Dermis blood vessel endothelial cell (primary cell): ENCODE measurements at places on chromosomes 5 and 9.

DNA sequence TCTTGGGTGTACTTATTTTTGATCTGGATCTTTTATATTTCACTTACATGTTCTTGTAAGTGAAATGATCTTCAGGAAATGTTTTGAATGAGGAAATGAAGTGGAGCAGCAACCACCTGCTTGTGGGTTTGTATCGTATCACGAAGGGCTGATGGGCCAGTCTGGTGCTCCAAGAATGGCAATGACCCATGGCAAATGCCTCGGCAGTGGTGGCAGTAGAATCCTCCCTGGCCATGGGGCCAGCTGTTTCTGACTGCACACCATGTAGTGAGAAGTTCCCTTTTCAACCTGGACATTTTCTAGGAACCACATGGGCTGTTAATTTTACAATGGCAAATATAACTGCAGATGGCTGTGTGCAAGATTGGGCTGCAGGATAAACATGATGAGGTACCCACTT, 29.9 kb downstream of the MAT2B start:
- no peak for DNase-seq

DNA sequence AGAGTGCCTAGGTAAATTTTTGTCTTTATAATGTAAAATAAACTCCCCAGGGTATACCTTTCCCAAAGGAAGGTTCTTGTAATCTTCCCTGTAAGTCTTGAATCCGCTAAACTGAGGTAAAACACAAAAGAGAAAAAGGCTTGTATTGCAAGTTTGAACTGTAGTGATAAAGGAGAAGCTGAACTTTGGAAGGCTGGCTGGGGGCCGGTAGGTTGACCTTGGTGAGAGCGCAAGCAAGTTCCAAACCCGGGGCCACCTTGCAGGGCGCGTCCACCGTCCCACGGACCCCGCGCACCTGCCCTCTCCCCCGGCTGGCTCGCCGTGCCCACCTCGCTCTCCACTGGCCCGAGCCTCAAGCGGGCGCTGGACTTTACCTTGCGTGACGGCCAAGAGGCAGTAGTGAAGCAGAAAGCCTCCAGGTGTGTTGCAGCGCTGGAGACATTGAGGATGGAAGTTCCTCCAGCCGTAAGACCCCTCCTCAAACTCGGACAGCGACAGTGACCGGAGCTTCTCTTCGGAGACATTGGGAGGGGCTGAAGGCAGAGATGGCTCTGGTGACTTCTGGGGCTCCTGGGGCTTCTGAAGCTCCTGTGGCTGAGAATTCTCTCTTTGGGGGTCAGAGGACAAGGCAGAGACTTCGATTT, 428 bp downstream of the SLCO4C1 start:
- no peak for DNase-seq

- DNase-seq = peak; percentile 74
Measured at GRCh38 chr5:102815540-102816332, 60.6 kb downstream of the PAM start.

DNA sequence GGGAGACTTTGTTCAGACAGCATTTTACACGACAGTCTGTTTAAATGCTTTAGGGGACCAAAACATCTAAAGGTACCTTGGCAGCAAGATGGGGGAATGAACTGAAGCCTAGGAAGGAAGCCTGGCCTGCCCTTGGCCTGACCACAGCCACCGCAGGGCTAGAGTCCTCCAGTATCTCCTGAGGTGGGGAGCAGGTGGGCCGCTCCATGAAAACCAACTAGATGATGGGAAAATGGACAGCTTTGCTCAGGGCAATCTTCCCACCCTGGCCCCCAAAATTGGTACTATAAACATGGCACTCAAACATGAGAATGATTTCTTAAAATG, 153.3 kb downstream of the AUH start:
- no peak for DNase-seq

GRCh38 chr9:86352440-86353077, 1.7 kb downstream of the TUT7 start:
- peak; percentile 67 for DNase-seq

- peak; percentile 79 for DNase-seq
Measured at GRCh38 chr5:59079622-59080620, 497.0 kb downstream of the RAB3C start.

DNA sequence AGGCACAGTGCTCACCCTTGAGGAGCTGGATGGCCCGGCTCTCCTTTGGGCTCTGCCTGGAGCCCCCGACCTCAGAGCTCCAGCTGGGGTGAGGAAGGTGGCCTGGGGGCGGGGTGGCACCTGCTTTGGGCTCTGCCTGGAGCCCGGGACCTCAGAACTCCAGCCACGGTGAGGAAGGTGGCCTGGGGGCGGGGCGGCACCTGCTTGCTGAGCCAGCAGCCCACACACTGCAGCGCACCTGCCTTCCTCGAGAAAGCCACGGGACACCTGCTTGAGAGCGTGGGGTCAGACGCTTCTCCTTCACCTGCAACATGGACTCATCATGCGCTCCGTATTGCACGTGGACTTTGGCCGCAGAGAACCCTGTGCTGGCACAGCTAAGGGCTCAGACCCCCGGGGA, 51.8 kb downstream of the IRX2 start:
- no peak for DNase-seq

GRCh38 chr5:134003064-134003816, 1.5 kb downstream of the VDAC1 start:
- DNase-seq = no peak

DNA sequence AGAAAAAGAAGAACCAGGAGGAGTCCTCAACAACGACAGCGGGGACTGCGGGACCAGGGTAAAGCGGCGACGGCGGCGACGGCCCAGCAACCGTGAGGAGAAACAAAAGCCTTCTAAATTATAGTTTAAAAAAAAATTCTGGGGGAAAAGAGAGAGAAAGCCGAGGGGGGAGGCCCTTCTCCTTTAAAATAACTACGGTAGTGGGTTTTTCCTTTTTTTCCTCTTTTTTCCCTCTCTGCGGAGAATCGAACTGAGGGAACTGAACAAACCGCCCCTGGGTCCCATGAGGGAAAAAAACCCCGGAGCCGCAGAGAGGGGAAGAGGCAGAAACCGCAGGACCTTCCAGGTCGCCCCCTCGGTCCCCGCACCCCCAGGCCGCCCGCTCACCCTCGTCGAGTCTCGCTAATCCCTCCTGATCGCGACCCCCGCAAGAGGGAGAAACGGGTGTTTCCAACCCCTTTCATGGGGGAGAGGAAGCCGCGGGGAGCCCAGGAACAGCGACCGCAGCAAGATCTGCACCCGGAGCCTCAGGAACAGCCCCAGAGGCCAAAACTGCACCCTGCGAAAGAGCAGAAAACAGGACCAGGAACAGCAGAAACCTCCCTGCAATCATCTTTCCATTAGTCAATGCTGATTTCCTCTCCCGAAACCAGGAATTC, 453 bp downstream of the CPEB4 start:
- DNase-seq = peak; percentile 48

- no peak for DNase-seq
Measured at GRCh38 chr9:31702957-31703356, 681.5 kb upstream of the ACO1 start.

DNA sequence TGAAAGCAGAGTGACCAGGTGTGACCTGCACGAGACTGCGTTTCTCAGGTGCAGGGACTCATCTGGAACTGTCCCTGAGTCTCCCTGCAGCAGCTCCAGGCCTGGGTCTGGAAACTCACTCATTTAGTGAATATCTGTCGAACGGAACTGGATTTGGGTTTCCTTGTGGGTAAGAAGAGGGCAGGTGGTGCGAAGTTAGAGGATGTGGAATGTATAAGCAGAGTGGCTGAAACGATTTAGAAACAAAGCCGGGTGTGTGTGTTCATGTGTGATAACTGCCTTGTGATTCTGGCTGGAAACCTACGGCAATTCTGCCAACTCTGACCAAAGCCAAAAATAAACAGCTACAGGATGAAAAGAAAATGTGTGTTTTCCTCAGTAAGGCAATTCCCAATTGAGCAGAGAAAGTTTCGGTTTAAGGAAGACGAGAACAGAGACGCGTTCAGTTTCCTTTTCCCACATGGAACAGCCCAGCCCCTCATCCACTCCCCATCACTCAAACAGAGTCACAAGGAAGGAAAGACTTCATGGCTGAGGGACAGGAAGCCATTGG, 130.3 kb downstream of the NSG2 start:
- DNase-seq = no peak

DNA sequence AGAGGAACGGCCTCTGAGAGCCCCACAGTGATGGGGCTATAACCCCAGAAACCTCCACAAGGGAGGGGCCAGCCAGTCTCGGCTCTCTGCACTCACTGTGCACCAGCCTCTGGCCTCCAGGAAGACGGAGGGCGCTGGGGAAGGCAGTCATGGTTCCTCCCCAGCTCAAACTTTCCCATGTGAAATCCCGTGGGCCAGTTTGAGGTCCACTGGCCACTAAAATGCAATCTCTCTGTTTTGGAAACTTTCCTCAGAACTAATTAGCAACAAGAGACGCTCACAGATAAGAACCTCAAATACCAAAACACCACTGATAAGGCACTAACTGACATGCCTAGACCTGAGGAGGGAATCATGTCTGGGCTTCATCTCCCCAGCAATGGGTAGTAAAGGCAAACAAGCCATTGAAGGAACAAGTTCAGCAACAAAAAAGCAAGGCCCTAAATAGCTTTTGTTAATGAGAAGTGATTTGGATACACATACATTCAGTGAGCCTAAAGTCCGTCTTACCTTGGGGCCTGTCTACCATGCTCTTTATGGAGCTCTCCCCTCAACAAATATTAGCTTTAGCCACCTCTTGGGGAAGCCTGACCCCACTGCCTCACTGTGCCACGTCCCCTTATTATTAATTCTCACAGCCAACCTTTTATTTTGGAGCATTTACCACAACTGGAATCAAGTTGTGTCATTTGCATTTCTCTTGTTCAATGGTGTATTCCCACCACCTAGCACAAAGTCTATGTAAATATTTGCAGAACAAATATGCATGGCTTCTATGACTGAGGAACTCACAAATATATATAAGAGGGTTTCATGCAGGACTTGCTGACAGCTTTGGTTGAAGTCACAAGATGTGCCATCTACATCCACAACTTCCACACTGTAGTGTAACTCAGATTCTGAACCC, 56.1 kb upstream of the GLRX start:
- no peak for DNase-seq

GRCh38 chr5:91225848-91226686, 157.1 kb downstream of the ARRDC3 start:
- peak; percentile 45 for DNase-seq

- DNase-seq = peak; percentile 58
Measured at GRCh38 chr5:54520438-54520846, 2.9 kb downstream of the SNX18 start.

- peak; percentile 33 for DNase-seq
Measured at GRCh38 chr5:38595132-38595745, 38.8 kb upstream of the LIFR start.

DNA sequence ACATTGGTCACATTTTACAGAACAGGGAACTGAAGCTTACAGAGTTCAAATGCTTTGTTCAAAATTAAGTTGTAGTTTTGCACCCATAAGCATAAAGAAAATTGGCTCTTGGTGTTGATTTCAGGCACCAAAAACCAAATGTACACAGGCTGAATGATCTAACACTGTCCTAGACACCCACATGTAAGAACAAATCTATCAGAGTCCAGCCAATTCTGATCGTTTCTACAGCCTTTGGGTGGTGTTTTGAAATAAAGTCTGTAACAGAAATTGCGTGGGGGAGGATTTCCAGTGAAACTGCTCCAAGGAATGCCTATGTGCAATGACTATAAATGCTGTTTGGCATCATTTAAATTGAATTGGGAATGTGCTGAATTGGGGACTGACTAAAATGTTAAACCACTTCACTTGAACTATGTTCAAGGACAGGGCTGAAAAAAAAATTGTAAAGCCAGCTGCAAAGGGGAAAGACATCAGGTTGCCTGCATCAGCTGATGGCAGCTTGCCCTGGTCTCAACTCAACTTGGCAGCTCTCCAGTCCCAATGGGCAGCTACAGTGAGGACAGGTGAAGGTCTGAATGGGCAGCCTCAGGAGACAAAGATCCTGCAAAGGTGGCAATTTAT, 92.2 kb upstream of the TRPC7 start:
- DNase-seq = no peak

- DNase-seq = no peak
Measured at GRCh38 chr5:1896602-1897376, 14.1 kb upstream of the IRX4 start.

DNA sequence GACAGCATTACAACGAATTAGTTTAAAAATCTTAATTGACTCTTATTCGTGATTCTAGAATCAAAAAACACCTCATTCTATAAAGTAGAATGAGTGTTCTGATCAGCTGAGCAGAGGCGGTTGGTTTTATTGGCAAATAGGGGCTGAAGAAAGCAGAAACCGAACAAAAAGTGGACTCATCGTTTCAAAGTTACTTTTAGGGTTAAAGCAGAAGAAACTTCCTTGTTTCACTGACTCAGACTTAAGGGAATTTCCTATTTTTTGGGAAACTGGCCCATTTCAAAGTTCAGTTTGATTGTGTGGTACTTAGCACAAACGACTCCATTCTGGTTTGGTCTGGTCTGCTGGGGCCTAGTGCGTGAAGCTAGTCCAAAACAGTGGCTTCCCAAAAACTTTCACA, 862 bp upstream of the NDUFB6 start:
- DNase-seq = no peak

- DNase-seq = no peak
Measured at GRCh38 chr5:166713295-166713694, 1578.2 kb upstream of the WWC1 start.

- DNase-seq = no peak
Measured at GRCh38 chr9:72911247-72911775, 41.5 kb downstream of the ALDH1A1 start.

- no peak for DNase-seq
Measured at GRCh38 chr5:9507974-9508373, 37.9 kb downstream of the SEMA5A start.

DNA sequence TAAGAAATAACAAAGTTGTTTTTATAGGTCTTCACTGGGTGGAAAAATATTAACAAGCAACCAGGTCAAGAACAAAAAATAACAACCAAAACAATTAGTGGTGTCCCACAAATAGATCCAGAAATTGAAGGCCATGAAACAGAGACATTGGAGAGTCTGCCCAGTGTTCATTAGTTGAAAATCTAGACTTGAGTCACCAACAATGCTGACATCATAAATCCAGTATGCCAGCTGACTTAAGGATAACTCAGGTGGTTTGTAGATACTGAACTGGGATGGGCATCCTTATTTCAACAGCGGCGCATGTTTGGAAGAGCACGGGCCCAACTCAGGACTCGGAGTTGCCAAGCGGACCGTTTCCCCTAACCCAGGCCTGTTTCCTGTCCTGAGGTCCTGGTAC, 80.7 kb upstream of the TNFAIP8 start:
- peak; percentile 50 for DNase-seq
